ENCODE measurements at places on chromosomes 1 and 21.

GRCh38 chr1:209486861-209487593 is 96.5 kb upstream of the CAMK1G start:
- no peak for DNase-seq

DNA sequence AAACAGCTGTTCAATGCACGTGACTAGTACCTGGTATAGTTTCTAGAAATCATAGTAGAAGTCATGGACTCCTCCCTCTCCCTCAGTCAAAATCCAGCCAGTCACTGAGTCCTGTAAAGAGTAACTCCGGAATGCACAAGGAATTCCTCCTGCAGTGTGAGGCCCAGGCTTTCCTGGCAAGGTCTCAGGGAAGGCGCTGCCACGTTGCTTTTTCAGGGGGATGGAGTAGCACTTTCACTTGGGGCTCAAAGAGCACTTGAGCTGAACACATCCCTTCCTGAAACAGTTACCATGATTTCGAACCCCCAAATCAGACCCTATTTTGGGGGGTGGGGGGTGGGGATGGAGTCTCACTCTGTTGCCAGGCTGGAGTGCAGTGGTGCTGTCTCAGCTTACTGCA is 26.4 kb upstream of the LRRC8D start:
- DNase-seq, result peak; percentile 73

DNA sequence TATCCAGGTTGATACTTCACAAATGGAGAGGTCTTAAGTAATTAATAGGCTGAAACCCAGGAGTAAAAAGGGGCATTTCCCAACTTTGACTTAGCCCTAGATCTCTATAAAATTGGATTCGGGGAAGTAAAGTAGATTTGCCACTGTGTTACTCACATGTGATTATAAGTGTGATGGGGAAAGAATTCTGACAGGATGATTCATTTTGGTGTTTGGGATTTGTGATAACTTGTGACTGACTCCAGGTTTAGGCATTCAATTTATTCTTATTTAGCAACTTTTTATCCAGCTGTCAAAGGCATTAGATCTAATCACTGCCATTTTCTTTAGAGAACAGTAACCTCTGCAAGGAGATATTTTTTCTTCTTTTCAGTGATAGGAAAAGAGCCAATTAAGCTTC is 175.5 kb downstream of the ASTN1 start:
- no peak for DNase-seq

DNA sequence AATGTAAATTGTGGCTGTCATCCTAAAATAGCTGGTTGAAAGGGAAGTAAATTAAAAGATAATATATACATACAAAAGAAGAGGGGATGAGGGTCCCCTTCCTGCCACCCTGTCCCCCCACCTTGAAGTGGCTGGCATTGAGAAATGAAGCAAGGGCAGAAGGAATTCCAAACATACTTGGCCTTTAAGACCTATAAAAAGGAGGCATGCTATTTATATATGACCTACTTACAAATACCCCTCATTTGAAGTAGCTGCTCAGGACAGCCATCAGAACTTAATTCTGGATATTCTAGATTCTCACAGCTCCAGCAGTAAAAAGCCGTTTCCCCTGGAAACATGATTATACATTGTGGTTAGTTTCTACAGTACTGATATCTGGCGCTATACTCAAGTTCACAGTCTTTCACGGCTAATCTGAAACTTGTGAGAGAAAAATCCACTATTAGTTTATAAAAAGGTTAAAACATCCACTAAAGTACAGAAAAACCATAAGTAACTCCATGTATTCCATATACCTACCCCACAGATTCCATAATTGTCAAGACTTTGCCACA is 9.6 kb upstream of the MAP10 start:
- no peak for DNase-seq

DNA sequence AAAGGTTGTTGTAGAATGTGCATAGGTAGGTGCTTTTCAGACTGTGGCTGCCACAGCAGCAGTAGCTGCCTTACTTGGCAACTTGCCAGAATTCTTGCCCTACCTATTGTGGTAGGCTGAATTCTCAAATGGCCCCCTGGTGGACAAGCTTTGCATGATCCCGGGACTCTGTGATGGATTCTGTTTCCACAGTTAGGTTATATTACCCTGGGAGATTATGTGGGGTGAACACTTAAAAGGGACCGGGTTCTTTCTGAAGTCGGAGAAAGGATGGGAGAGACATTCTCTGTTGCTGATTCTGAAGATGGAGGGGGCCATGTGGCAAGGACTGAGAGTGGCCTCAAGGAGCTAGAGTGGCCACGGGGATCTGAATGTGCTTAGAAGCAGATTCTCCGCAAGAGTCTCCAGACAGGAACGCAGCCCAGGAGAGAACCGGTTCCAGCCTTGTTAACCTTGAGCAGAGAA is 32.1 kb upstream of the KCNE1 start:
- peak; percentile 82 for DNase-seq

GRCh38 chr1:205317311-205317917 is 4.1 kb downstream of the NUAK2 start:
- peak; percentile 99 for DNase-seq

DNA sequence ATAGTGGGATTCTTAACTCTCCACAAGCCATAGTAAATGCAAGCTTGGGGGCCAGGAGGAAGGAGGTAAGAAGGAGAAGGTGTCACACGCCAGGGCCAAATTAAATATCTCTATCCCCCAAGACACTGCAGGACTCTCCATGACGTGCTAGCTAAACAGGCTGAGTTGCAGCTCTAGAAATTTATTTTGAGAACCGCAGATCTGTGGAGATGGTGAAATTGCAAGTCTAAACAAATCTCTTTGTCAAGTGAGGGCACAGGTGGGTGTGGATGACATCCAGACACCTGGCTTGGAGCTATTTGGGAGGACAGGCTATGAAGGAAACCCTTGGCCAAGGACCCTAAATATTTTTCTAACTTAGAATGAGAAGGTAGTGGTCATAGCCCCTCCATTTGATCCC is 39.5 kb upstream of the USP1 start:
- no peak for DNase-seq

GRCh38 chr1:221286399-221286798 is 407.2 kb downstream of the HLX start:
- DNase-seq, result no peak

DNA sequence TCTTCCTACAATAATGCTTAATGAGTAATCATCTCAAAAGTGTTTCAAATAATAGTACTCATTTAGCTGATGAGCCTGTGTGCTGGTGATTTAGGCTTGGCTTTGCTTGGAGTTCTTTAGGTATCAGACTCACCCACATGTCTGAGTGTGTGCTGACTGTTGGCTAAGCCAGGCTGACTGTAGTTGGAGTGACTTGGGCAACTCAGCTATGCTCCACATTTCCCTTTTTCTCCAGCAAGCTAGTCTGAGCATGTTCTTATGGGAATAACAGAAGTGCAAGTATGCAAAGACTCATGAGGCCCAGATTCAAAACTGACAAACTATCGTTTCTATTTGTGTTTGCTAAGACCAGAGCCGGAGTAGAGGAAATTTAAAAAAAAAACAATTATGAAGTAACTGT is 99.0 kb upstream of the ADGRL4 start:
- DNase-seq, result no peak

GRCh38 chr1:172883844-172884243 is 166.9 kb downstream of the TNFSF18 start:
- no peak for DNase-seq

DNA sequence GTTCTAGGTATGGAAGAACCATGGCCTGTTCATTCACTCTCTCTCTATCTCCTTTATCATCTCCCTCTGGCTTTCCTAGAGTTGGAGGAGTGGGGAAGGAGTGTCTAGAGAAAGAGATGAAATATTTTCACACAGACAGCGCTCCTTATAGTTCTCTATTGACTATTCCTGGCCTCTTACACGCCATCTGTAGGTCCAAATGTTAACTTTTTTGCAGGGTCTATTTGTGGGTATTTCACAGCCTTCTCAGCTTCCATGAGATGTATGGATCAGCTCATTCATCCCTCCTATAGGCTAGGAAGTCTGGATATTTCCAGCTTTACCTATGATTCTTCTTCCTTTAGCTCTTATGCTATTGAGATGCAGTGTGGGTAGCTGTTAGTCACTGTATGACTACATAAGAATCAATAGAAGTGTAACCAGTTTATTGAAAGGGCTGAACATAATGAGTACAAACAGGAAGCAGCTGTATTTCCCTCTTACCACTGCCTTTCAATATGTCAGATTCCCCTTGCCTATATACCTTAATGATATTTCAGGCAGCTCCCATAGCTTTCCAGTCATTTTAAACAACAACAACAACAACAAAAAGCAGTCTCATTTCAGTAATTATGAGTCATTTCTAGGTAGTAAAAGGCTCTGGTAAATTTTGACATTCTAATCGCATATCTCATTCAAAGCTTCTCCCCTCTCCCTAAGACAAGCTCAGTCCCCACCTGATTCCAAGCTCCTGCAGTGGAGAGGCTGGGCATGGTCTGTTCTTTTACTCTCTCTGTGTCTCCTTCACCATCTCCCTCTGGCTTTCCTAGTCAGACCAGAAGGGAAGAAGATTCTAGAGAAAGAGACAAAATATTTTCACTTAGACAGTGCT is 149.5 kb downstream of the TTLL7 start:
- DNase-seq, result no peak

DNA sequence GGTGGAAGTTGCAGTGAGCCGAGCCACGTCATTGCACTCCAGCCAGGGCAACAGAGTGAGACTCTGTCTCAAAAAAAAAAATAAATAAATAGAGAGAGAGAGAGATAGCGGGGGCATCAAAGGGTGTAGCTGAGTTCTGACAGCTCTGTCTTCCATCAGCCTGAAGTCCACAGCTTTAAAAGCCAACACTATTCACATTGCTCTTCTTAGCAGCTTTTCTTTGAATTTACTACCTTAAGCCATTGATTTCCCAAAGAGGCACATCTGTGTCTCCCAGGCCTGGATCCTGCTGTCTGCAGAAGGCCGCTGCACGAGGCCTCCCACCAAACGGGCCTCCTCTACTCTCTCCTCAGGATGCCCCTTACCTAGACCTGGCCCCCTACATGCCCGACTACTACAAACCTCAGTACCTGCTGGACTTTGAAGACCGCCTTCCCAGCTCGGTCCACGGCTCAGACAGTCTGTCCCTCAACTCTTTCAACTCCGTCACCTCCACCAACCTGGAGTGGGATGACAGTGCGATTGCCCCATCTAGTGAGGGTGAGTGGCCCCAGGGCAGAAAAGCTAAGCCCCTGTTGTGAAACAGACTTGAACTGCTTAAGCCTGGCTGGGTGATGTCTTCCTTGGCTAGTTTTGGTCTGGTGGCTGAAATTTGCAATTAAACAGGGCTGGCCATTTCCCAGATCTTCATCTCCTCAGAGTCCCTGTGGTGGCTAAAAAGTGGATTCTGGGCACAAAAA is 16.5 kb upstream of the SLC25A34 start:
- no peak for DNase-seq

DNA sequence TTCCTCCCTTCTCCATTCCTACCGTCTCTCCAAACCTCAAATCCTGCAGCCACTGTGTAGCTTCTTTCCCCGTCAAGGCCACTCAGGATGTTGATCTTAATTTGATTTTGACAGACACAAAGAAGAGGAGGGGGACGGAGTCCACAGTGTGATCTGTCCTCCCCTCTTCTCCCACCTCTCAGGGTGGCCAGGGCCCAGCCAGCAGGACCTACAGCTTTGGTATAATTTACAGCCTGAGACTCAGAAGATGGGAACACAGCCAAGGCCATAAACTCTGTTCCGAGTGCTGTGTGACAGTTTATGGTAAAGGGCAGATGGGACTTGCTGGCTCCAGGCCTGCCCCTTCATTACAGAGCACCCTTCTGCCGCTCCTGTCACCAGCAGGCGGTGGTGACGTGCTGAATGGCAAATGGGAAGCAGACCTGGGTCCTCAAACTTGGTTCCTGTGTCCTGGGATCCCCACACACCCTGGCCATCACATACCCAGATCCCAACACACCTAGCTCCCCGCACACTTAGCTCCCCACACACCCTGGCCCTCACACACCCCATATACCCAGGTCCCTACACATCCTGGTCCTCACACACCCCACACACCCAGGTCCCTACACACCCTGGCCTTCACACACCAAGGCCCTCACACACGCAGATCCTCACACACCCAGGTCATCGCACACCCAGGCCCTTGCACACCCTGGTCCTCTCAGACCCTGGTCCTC is 71.6 kb downstream of the CD2 start:
- no peak for DNase-seq

DNA sequence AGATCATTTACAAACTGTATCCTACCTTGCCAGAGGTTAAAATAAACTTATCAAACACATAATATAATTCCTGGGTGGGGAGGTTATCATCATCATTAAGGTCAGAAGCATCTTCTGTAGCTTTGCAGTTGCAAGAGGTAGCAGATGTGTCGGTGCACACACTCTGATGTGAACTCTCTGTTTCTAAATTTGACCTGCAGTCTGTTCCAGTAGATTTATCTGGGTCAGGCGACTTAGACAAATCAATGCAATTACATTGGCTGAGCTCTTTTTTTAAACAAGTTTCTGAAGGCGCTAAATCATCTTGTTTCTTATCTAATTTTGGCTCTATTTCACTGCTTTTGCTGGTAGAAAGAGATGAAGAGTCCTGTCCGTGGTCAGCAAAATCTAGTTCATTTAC is 70.4 kb downstream of the PRPF38A start:
- no peak for DNase-seq

- no peak for DNase-seq
These were observed 34.6 kb upstream of the RRP15 start for GRCh38 chr1:218250492-218250891.

DNA sequence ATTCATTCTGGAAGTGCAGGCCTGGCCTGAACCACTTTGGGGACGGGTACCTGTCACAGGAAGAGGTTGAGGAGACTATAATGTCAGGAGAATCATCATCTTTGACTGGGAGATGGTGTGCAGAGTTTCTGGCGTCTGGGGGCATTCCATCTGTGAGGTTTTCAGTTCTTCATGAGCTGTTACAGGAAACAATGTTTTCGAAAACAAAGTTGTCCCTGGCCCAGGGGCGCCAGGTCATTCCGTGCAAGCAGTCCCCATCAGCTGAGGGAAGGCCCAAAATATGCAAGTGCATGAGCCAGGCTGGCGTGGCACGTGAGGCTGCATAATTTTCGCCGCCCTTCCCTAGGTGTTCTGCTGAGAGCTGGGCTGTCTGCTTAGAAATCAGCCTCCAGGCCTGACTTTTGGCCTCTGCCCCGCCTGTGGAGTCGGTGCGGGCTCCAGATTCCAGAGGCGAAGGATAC is 68.4 kb upstream of the ATP5PO start:
- DNase-seq, result no peak

DNA sequence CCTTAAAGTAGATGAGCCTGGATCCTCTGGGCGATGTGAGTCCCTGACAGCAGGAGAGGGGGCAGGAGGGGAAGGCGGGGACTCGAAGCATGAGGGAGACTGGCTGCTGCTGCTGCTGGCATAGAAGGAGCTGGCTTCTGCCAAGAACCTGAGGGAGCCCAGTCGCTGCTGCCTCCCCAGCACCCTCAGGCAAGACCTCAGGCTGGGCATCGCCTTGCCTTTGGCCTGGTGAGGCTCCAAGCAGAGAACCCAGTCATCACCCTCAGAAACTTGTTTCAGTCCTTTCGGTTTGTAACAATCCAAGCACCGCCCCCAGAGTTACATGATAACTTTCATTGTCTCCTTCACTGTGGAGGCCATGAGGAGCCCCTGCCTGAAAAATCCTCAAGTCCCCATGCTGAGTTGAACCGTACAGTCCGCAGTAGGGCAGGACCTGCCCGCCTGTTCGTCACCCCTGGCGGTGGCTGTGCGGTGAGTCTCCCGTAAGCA is 38.8 kb downstream of the POFUT2 start:
- no peak for DNase-seq
